Activated T-helper 1 cell treated with anti-CD3 and anti-CD28 coated beads, Interleukin-12 subunit alpha, Interleukin-12 subunit beta, Interleukin-2, Interleukin-4 antibody, amounts not matched to agents 30 ng/mL and 10 ng/mL and 1 ng/mL, durations not matched to agents 14 hours and 24 hours and 36 hours (primary cell): ENCODE measurements at places on chromosomes 11 and 22.

- no peak for DNase-seq
Measured at GRCh38 chr11:132068556-132068955, 698.1 kb downstream of the NTM start.

DNA sequence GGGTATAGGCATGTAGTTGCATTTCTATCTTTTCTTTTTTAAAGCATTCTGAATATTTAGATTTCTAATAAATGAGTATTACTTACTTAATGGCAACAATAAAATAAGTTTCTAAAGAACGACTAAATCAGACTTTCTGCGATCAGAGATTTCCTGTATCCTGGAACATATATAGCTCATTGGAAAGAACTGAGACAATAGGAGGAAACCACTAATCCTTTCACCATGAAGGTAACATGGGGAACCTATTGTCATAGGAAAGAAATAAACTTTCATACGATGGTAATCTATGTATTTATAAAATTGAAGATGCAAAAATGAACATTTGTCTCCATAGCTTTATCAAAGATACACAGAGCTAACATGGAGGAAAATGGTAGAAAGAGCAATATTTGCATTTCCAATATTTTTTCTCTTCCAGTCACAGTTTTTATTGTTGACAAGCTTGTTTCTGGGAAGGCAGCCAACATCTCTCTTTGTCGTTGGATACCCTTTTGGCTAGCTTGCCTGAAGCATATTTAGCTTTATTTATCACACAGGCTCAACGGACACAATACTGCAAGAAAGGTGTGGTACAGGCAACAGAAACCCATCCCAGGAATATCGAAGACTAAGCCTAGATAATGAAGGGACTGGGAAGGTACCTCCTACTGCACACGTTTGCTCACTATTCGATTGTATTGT is 293.3 kb upstream of the MPPED2 start:
- DNase-seq: no peak

- no peak for DNase-seq
Measured at GRCh38 chr22:34105461-34106062, 185.3 kb upstream of the LARGE1 start.

- no peak for DNase-seq
Measured at GRCh38 chr11:107898270-107898669, 30.0 kb upstream of the RAB39A start.

GRCh38 chr22:35380537-35381423 is at the start of gene HMOX1:
Gene HMOX1, plus strand, starts transcription at chr22:35381096. Its CDS starts 78 bp downstream, at chr22:35381174.
- peak; percentile 47 for DNase-seq

DNA sequence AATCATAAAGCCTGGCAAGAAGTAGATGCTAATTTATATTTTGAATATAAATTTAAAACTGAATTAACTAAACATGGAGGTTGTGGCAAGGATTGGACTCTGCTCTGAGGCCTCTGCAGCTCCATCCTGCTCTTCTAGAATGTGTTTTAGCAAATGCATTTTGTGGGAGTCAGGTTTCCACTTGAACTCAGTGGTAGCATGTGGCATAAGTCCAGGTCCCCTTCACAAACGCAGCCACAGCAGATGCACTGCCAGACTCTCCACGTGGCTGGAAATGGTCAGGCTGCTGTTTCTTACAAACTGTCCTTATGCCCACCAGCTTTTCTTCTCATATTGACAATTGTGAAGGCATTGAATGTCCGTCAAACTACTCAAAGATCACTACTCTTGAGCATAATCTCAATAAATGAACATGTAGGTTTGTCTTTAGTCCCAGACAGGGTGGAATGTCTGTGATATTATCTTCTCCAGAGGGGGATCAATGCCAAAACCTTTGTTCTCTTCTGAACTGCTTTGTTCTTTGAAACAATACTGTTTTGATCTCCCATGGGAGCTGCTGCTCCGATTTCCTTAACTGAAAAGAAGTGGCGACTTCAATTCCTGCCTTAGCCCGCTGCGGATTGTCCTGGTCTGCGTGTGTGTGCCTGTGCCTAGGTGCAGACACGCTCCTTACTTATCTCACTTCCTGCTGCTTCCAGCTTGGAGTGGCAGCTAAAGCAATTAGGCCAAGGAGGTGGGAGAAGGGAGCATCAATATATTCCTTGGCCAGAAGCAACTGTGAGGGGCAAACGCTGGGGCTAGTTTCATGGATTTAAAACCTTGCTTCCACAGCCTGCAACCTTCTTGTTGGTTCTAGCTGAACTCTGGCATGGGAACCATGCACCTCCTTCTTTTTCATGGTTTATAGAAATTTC is 24.2 kb downstream of the EIF4G2 start:
- DNase-seq: no peak

DNA sequence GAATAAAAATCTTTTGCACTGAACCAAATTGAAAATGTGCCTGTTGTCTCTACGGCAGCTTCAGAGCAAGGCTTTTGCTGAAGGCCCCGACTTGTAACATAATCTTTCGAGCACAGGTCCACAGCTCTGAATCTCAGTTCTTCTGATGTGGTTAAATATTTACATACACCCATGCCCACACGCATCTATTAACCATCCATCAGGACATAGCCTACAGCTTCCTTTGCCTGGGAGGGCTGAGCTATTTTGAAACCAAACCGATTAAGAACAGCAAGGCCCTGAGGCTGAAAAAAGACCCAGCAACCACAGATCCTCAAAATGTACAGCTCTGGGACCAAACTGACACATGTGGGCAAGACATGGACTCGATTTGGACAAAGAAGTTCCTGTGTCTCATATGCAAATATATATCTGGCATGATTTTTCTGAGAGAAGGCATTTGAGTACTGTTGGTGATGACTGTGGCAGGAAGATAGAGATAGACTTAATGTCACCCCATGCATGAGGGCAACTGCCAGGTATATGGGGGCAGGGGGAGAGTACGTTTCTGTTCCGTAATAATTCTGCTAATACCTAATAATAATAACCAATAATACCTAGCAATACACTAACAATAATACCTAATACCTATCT is 322.7 kb upstream of the PLET1 start:
- DNase-seq: no peak

DNA sequence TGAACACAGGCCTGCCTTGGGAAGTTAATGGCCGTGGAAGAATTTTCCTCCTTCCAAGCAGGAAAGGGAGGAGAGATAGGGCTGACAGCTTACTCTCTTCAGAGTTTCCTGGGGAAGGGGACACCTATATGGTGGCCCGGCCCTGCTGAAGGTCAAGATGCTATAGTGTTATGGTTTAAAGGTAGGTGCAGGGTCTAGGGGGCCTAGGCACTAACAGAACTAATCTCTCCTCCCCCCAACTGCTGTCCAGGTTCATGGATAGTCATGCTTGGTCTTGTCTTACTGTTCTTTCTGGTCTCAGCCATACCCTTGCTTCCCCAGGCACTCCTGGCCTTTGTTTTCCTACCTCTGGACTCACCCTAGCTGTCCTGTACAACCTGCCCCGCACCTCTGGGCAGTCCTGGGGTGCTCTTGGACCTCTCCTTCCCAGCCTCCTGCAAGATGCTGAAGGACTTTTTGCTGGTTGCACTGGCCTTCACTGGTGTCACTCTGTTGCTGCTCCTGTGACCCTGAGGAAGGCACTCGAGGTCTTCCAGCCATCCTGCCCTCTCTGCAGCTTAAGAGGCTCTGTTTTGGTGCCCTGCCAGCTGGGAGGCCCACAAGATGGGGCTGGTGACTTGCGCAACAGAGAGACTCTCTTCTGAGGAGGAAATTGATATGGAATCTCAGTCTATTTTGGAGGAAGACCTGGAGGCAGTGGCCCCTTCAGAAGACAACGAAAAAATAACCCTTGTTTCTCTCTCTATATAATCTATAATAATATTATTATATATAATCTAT is 17.9 kb downstream of the SEC14L3 start:
- no peak for DNase-seq

- no peak for DNase-seq
Measured at GRCh38 chr11:63492441-63492840, 1.5 kb upstream of the PLAAT5 start.

GRCh38 chr11:30801357-30801756 is 215.2 kb upstream of the MPPED2 start:
- no peak for DNase-seq

DNA sequence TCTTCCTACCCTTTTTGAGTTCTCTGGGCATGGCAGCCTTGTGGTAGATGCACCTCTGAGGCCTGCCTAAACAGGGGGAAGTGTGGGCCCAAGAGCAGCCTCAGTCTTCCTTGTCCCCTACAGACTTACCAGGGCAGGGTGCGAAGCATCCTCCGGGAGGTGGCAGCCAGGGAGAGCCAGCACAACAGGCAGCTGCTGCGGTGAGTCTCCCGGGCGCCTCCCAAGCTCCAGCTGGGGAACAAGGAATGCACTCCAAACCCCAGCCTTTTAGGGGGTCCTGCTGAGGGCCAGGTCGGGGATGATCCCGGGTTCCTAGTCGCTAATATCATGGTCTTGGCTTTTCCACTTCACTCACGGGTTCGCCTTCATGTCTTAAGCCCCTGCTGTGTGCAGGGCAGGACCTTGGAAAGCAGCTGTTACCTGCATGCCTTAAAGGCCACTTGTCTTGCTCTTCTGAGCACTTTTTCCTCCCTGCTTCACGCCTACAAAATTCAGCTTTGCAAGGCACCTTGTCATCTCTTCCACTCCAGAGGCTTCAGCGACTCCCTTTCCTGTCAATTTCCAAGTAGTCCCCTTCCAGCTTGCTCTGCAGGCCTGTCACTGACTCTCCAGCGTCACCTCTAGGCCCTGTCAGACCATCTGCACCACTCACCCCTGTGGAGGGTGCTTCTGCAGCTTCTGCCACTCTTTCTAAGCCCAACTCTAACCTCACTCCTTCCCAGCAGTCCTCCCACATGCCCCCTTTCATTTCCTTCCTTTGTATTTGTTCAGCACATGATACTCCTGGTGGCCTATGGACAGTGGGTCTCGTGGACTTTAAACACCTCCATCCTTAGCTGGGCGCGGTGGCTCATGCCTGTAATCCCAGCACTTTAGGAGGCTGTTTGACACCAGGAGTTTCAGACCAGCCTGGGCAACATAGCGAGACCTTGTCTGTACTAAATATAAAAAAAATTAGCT is 57.0 kb downstream of the PISD start:
- no peak for DNase-seq

GRCh38 chr11:31412946-31413345 is 43.3 kb downstream of the DNAJC24 start:
- no peak for DNase-seq

- DNase-seq: no peak
Measured at GRCh38 chr11:118105657-118106305, 19.0 kb upstream of the SMIM35 start.

DNA sequence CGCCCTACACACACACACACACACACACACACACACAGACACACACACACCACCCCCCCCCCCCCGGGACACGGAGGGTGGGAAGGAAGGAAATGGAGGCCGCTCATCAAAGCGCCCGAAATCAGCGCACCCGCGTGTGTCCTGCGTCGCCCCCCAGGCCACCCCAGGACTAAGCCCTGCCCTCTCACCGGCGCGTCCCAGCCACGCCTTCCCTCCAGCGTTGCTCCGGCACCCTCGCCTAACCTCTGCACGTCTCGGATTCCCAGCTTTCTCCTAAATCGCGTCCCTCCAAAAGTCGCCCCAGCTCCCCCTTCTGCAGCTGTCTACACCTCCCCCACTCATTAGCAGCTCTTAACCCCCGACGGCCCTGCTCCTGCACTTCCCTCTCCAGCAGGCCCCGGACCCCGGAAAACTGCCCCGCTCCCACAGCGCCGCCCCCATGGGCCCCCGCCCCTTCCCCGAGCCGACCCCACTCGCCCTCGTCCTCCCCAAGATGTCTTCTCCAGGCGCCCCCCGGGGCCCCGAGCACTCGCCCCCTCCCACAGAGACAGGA is 557 bp downstream of the PACSIN2 start:
- DNase-seq: peak; percentile 9

GRCh38 chr11:117096201-117096991 is 1.8 kb downstream of the SIK3 start:
- DNase-seq: peak; percentile 40

DNA sequence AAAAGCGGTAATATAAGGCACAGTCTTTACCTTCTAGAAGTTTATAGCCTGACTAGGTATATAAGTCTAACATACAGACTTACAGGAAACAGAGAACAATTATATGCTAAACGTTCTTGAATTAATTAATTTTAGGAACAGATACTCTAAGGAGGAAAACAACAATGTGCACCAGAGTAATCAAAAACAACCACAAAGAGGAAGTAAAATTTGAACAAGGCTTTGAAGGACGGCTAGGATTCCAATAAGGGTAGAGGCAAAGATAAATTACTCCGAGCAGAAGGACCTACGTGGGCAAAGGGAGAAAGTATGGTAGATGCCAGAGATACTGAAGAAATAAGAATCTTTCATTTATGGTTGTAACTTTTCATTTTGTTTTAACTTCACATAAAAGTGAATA is 54.4 kb downstream of the ENTHD1 start:
- no peak for DNase-seq

DNA sequence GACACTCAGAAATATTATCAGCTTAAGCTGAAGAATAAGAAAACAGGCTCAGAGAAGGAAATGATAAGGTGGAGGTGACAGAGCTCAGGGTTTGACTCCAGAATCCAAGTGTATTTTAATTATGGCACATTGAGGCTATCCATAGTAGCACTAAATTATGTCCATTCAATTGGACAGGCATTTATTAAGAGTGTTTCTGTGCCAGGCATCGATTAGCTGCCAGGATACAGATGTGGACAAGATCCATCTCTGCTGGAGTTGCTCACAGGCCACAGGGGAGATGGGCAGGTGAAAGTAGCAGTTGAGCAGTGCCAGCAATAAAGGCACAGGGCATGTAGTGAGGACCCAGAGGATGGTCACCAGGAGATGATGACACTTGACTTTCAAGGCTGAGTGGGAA is 592.5 kb downstream of the INSC start:
- no peak for DNase-seq

- DNase-seq: no peak
Measured at GRCh38 chr11:113880971-113881370, 5.6 kb upstream of the USP28 start.

- DNase-seq: peak; percentile 48
Measured at GRCh38 chr11:86041975-86042378, 26.9 kb downstream of the PICALM start.

DNA sequence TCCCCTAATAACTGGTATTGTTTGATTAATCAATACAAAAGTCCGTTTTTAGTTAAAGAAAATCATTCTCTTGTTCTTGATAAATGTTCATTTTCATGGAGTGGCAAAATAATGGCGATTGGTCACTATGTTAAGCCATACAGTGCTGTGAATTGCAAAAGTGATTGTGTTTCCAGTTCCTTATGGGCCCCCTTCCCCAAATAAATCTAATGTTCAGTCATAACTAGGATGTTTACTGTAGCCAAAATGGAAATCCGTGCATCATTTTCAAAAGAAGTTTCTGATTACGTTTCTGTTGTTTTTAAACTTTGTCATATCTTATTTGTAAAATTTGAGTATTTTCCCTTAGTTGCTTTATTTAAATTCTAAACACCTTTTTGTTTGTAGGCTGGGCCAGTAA is 845 bp downstream of the RBM7 start:
- DNase-seq: no peak

- no peak for DNase-seq
Measured at GRCh38 chr22:32916025-32916424, 114.5 kb downstream of the TIMP3 start.

GRCh38 chr11:86150847-86151173 is 81.9 kb upstream of the PICALM start:
- DNase-seq: no peak

GRCh38 chr11:126465573-126466188 is 110.2 kb downstream of the ST3GAL4 start:
- DNase-seq: peak; percentile 9
